ENCODE measurements at places on chromosomes 3 and 15.

- DNase-seq = no peak
These were observed 151.4 kb downstream of the ATP10A start for GRCh38 chr15:25711691-25712090.

- DNase-seq = no peak
These were observed 62.7 kb upstream of the TFRC start for GRCh38 chr3:196144383-196145105.

GRCh38 chr3:8183627-8184026, 318.0 kb upstream of the LMCD1 start:
- DNase-seq = no peak

DNA sequence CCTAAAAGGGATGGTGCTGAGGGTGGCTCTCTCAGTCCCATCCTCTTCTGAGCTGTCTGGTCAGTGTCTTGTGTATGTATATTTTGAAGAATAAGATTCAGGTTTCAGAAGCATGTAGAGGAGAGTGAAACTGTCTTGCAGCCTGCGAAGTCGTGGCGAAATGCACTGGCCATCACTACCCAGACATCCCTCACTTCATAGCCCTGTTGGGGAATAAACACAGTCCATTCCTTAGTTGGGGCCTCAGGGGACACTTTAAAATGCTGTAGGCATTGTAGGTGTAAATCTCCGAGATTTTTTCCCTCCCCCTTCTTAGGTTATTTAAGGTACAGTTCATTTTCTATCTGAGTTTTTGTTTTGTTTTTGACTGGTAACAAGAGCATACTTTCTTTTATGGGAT, 93.8 kb downstream of the DNASE1L3 start:
- DNase-seq = no peak

DNA sequence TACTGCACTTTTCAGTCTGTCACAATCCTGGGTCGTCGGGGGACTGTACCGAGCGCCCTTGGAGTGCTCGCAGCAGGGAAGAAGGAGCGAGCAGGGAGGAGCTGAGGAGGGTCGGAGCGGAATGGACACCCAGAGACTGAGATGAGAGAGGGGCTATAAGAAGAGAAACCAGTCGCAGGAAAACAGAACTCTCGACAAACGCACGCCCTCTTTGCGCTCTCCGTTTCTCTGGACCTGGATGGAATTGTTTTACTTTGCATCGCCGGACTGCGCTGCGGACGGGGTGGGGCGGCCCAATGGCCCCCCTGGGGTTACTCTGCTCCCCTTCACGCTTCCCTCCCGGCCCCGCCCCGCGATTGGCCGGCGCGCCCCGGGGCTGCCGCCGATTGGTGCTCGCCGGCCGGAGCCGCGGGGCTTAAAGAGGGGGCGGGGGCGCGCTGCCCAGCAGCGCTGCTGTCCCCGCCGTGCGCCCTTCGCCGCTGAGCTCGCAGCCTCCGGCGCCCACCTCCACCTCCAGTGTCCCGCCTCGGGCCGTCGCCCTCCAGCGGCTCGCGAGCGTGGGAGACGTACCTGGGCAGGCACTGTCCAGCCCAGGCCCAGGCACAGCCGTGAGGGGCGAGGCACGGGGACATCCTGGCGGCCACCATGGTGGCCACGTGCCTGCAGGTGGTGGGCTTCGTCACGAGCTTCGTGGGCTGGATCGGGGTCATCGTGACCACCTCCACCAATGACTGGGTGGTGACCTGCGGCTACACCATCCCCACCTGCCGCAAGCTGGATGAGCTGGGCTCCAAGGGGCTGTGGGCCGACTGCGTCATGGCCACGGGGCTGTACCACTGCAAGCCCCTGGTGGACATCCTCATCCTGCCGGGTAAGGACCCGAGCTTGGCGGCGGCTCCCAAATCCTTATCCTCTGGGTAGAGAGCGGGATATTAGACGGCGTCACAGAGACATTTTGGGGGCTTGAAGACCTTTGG, at the start of gene CLDN11:
Gene CLDN11 (plus strand): TSS at position 447 of the 977 bp plus-strand sequence. CDS start 199 bp downstream, at position 646.
- DNase-seq = no peak

- DNase-seq = no peak
These were observed 6.1 kb upstream of the RPP14 start for GRCh38 chr3:58299839-58300516.

Data from activated naive CD8-positive, alpha-beta T cell treated with anti-CD3 and anti-CD28 coated beads, Interleukin-2, amount 50 U/mL, for 16 hours (primary cell).